ENCODE measurements at places on chromosomes 2 and 18.

- no peak for DNase-seq
Measured at GRCh38 chr2:230419181-230419580, 3.2 kb downstream of the SP100 start.

DNA sequence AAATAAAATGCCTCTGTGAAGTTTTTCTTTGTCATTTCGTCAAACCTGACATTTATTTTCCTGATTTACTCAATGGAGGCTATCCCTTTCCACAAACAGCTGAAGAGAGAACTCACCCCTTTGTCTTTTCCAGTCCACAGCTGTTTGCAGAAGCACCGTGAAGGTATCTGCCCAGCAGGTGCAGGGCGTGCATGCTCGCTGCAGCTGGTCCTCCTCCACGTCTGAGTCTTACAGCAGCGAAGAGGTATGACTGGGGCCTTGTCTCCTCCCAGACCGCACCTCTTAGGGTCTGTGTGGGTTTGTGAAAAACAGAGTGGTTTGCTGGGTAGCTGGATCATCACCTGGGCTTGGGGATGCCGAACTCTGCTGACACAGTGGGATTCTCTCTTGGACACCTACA is 9.7 kb downstream of the SPP2 start:
- DNase-seq, result no peak

- DNase-seq, result peak; percentile 53
Measured at GRCh38 chr2:196239622-196240587, 68.5 kb upstream of the STK17B start.

DNA sequence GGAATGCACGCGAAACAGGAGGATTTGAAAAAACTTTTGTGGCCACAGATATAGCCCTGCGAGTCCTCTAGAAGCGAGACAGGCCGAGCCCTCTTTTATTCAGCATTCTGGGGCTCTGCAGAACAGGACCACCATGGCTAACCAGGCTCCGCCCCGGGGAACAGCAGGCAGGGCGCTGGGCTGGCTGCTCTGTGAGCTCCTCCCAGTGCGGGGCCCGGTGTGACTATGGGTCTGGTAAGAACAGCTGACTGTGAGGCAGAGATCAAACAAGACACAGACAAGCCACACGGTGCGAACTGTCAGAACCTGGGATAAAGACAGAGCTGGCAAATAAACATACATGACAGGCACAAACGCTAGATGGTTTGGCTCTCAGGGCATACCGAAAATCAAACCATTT is 15.5 kb downstream of the PXDN start:
- no peak for DNase-seq

DNA sequence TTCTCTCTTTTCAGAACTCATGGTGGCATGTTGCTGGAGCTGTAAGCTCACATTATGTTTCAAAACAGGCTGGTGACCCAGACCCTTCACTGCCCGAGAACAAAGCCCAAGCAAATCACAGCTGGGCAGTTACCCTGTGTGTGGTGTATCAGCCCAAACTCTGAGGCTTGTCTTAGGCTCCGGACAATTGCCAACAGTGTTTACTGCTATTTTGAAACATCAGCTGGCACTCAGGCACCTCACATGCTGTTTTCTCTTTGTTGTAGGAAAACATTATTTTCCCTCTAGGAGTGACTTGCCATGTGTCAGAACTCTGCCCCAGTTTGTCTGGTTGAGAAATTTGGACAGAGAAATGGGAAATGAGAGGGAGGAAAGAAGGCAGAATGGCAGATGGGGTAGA is 237.6 kb upstream of the APCDD1 start:
- no peak for DNase-seq

GRCh38 chr2:97718051-97718882 is 4.9 kb downstream of the ZAP70 start:
- DNase-seq, result no peak

- DNase-seq, result no peak
Measured at GRCh38 chr2:44116319-44116718, 52.4 kb upstream of the PPM1B start.

DNA sequence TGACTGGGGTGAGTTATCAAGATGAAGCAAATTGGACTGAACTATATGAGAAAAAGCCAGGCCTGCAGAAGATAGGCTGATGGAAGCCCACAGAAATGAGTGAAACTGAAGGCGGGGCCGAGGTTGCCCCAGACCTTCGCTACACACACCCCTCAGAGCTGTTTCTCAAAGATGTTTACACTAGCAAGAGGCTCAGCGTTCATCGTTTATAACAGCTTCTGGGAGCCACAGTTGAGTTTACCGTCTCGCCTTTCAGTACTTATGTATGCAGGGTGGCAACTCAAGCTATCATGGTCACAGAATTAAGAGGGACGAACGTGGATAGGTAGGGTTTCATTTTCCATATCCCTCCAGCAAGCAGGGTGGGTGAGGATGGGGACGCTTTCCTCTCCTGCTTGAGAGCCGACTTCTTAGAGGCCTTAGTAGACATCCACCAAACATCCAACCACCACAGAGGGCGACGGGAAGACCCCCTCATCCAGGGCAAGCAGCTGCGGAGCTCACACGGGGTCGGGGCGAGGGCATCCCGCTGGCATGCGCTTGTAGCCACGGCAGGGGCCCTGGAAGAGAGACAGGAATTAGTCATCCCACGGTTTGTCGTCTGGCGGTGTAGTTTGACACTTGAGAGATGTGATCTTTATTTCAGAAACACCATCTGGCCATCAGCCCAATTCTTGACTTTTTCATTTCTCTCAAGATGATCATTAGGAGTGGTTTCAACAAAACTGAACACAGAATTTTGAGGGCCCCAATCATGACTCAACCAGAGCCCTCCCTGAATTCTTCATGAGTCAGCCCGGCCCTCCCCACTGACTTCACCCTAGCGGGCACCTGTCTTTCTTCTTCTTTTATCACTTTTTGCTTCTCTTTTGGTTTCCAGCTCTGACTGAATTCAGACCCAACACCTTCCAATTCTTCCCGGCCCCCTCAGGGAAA is 109.1 kb upstream of the CTDP1 start:
- no peak for DNase-seq

GRCh38 chr2:44952143-44952805 is 10.8 kb downstream of the SIX3 start:
- DNase-seq, result peak; percentile 82

DNA sequence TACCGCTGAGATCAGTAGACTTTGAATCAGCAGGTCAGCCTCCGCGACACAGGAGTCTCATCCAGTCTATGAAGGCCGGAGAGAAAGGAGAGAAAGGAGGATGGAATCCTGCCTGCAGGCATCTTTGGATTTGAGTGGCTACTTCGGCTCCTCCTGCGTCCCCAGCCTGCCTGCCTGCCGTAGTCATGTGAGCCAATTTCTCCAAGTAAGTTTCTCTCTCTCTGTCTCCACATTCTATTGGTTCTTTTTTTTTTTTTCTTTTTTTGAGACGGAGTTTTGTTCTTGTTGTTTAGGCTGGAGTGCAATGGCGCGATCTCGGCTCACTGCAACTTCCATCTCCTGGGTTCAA is 16.7 kb downstream of the PDCD1 start:
- DNase-seq, result no peak

GRCh38 chr2:200454927-200455801 is 54.7 kb downstream of the KCTD18 start:
- no peak for DNase-seq

GRCh38 chr2:59920961-59921360 is 632.5 kb downstream of the BCL11A start:
- no peak for DNase-seq
